RPMI7951 (cell line): ENCODE measurements at places on chromosomes 1 and 21. TPM values are rescaled to one million over a fixed set of nuclear protein-coding genes. Genes with fewer than 3 reads are reported as not detected.

GRCh38 chr1:65209005-65209885 lies 61.2 kb downstream of the AK4 start:
- DNase-seq, result peak; percentile 56

DNA sequence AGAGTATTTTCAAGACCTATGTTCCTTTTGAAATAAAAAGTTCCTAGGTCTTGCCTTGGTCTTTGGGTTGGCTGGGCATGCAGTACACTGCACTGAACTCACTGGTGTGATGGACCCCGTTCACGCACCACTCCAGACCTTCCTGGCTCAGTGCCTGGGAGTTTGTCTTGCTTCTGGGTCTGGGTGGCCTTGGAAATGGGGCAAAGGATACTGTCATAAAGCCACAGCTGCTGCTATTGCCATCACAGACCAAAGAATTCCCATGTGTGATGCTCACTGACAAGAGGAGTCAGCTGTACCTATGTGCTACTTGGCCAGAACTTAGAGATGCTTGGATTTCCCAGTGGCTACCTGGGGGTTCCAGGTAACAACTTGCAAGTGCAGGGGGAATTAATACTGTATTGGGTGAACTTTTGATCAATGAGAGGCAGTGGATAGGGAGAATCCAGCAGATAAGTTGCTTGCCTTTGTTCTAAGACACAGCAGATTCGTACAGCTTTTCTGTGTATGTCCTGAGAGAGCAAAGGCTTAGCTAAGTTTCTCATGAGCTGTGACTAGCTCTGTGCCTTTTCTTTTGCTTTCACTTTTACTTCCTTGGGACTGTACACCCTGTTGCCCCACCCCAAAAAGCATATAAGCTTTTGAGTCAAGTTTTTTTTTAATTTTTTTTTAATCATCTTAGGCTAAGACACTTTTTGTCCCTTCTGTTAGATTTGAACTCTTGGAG lies 115.3 kb downstream of the RUNX1 start:
- peak; percentile 48 for DNase-seq

GRCh38 chr1:184033711-184034167 lies 3.8 kb downstream of the COLGALT2 start:
- peak; percentile 57 for DNase-seq

- no peak for DNase-seq
Measured at GRCh38 chr1:20652300-20652699, 8.9 kb downstream of the DDOST start.

DNA sequence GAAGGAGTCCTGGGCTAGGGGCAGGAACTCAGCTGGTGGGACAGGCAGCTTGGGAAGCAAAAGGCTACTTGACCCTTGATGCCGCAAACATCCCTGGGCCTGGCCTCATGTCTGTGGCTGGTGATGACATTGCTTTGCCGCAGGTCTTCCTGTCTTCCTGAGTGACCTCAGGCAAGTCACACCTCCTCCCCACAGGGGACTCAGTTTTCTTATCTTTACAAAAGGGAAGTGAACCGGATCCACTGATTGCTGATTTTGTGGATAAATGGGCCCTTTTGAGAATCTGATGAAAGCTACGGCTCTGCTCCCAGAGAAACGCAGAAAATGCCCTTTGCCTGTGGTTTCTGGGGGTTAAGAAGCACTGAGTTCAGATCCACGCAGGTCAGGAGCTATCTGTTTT lies 20.7 kb downstream of the PLOD1 start:
- no peak for DNase-seq

- peak; percentile 26 for DNase-seq
Measured at GRCh38 chr1:231869364-231869763, 242.8 kb downstream of the DISC1 start.

- no peak for DNase-seq
Measured at GRCh38 chr1:241782396-241782795, 65.6 kb upstream of the EXO1 start.

GRCh38 chr1:243623841-243624240 lies 226.2 kb downstream of the AKT3 start:
- peak; percentile 47 for DNase-seq

GRCh38 chr1:154720328-154721297 lies 112.6 kb upstream of the ADAR start:
- DNase-seq, result no peak

- DNase-seq, result no peak
Measured at GRCh38 chr1:222106377-222106776, 364.5 kb upstream of the DUSP10 start.

- no peak for DNase-seq
Measured at GRCh38 chr21:35316456-35316855, 267.4 kb upstream of the RUNX1 start.

DNA sequence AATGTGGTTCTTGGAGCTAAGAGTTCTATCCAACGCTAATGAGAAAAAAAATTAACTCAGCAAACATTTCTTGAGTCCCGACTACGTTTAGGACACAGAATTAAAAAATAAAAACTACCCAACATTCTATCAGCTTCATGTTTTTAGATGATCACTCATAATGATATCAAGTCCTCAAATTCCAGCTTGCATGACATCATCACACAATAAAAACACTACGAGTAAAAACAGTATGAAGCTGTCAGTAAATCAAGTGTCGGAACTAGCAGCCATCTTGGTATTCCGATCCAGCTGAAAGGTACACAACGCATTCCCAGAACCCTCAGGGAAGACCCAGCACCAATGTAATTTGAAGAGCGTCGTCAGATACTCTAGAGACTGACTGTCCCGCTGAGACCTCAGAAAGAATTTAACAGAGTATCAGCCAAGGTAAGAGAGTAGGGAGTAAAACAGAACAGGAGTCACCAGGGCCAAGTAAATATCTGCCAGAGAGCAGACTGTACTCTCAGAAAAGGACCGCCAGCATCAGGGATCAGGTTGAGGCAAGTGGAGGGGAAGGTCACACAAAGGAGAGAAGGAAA lies 57.0 kb downstream of the NRIP1 start:
- no peak for DNase-seq

DNA sequence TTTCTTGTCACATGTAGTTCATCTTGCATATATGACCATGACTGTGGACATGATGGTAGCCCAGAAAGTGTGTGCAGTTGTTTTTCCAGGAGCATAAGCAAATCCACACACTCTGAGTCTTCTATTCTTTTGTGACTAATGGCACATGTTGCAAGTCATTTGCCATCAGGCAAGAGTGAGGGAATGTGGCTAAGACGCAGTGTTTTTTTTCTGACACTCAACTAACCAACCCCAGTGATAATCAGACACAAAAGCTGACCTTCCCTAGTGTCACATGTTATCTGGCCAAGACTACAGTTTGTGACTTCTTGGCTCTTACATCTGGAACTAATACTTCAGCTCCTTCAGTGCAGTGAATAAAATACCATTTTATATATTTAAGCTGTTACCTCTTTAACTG lies 108.8 kb downstream of the ITSN1 start:
- DNase-seq, result peak; percentile 54

GRCh38 chr1:57898531-57898930 lies 474.7 kb upstream of the DAB1 start:
- DNase-seq, result no peak

- peak; percentile 26 for DNase-seq
Measured at GRCh38 chr1:54016343-54017282, 1.4 kb downstream of the LDLRAD1 start.

DNA sequence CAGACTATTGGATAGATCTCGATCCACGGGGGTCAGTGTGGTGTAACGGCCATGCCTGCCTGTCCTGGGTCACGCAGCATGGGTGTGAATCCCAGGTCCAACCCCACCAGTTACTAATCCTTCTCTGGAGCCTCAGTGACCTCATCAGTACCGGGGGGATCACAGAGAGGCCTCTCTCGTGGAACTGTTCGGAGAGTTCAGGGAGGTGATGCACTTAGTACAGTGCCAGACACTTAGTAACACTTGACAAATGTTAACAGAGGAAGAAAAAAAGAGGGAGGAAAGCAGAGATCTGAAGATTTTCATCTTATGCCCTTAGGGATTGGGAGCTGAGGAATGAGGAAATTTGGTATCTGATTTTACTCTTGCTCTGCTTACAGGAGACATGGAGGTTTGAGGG lies 2.9 kb downstream of the ABCA4 start:
- peak; percentile 64 for DNase-seq

- DNase-seq, result no peak
Measured at GRCh38 chr1:14442669-14443068, 155.8 kb upstream of the KAZN start.

- DNase-seq, result no peak
Measured at GRCh38 chr1:71687376-71687775, 595.0 kb downstream of the NEGR1 start.

DNA sequence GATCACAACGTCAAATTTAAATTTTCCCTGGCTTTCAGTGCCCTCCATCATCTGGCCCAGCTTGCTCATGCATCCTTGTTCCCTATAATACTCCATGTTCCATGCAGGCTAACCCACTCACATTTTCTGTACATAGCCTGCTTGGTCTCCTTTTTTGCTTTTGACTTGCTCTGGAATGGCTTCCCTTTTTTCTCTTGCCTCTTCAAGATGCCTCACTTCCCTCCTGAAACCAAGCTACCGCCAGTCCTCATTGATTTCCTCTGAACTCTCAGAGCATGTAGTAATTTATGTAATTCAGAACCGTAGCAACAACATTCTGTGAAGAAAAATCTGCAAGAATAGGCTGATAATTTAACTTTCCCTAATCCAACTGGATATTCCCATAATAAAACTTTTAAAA lies 10.3 kb downstream of the CAP1 start:
- DNase-seq, result no peak

- peak; percentile 49 for DNase-seq
Measured at GRCh38 chr21:46621457-46622182, 13.9 kb upstream of the PRMT2 start.

GRCh38 chr1:2575801-2576663 lies 10.5 kb upstream of the PRXL2B start:
- DNase-seq, result no peak

MYBPH gene
- total RNA-seq, result 0.48 and 1.4 TPM in 2 replicates

KHDC4 gene
- 27.0 and 28.6 TPM in 2 replicates for total RNA-seq

CELF3 gene
- total RNA-seq, result not detected in 2 replicates

IGSF21 gene
- total RNA-seq, result not detected in 2 replicates

IER5 gene
- total RNA-seq, result 7.6 and 10.7 TPM in 2 replicates

PRAMEF5 gene
- not detected in 2 replicates for total RNA-seq

LIPI gene
- not detected in 2 replicates for total RNA-seq

LAD1 gene
- not detected in 2 replicates for total RNA-seq

ALX3 gene
- total RNA-seq, result not detected in 2 replicates

CD244 gene
- total RNA-seq, result not detected in 2 replicates

TMPRSS2 gene
- total RNA-seq, result 0.39 TPM in 1 of 2 replicates, not detected in the other

CFHR2 gene
- total RNA-seq, result not detected in 2 replicates

TTC39A gene
- total RNA-seq, result 0.24 TPM in 1 of 2 replicates, not detected in the other

ADGRL4 gene
- total RNA-seq, result 46.9 and 50.3 TPM in 2 replicates

AMY1A gene
- total RNA-seq, result not detected in 2 replicates

OR2L13 gene
- total RNA-seq, result not detected in 2 replicates
